Left renal cortex interstitium (tissue), 4 donors: ENCODE measurements at places on chromosomes 1 and 21. TPM values are rescaled to one million over a fixed set of nuclear protein-coding genes. Genes with fewer than 3 reads are reported as not detected.

Gene TNFRSF18
- polyA plus RNA-seq, result 0.76 TPM

GRCh38 chr1:6108937-6109614, 63.4 kb downstream of the KCNAB2 start:
- DNase-seq, result no peak

DNA sequence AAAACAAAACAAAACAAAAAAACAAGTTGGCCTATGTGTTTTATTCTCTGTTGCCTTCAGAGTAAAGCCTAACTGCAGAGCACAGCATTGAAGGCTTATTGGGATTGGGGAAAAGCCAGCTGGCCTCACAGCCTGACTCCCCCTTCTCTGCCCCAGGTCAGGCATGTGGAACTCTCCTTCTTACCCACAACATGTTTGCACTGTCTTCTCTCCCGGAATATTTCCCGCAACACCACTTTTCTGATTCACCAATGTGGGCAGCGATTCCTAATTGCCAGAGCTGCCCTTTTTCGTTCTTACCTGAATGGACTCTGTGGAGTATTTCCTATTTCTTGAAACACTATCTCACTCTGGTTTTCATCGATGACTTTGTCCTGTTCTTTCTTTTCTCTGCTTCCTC, 2.8 kb upstream of the TARBP1 start:
- no peak for DNase-seq

- no peak for DNase-seq
Observed at GRCh38 chr1:9615316-9616063, 26.8 kb downstream of the TMEM201 start.

DNA sequence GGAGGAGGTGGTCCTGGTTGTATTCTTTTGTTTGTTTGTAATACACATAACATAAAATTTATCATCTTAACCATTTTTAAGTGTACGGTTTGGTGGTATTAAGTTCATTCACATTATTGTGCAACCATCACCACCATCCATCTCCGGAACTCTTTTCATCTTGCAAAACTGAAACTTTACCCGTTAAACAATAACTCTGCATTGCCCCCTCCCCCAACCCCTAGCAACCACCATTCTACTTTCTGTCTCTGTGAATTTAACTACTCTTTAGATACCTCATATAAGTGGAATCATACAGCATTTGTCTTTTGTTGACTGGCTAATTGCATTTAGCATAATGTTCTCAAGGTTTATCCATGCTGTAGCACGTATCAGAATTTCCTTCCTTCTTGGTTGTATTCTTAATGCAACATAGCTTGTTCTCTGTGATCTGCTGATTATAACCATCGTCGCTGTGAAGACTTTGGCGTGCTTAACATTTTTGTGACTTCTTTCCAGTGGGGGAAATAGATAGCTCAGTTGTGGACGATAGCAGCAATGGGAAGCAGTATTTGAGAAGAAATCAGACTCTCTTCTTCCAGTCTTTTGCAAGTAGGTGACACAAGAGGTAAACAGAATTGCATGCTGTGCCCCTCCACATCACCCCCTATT, 117.5 kb upstream of the HOOK1 start:
- no peak for DNase-seq

GRCh38 chr1:10818262-10819197, 22.1 kb upstream of the CASZ1 start:
- no peak for DNase-seq
